ENCODE measurements at places on chromosomes 1 and 21. TPM values are rescaled to one million over a fixed set of nuclear protein-coding genes. Genes with fewer than 3 reads are reported as not detected.

PEX19 gene
- polyA plus RNA-seq: 37.7 TPM

CYP4B1 gene
- 0.92 TPM for polyA plus RNA-seq

ZMYM1 gene
- polyA plus RNA-seq: 4.7 TPM

DRAXIN gene
- 0.28 TPM for polyA plus RNA-seq

TNNT2 gene
- 55.1 TPM for polyA plus RNA-seq

MNDA gene
- polyA plus RNA-seq: not detected

REN gene
- polyA plus RNA-seq: 18.4 TPM

TMPRSS2 gene
- polyA plus RNA-seq: 65.9 TPM

SPRR2B gene
- polyA plus RNA-seq: not detected

NSL1 gene
- 27.2 TPM for polyA plus RNA-seq

KRTAP6-2 gene
- polyA plus RNA-seq: not detected

PDPN gene
- 508 TPM for polyA plus RNA-seq

TCHHL1 gene
- polyA plus RNA-seq: not detected

LDLRAD1 gene
- polyA plus RNA-seq: 0.13 TPM

SPATA46 gene
- not detected for polyA plus RNA-seq

FCRL5 gene
- polyA plus RNA-seq: not detected

HEYL gene
- polyA plus RNA-seq: 17.9 TPM

CAPN9 gene
- 0.98 TPM for polyA plus RNA-seq

LRRC71 gene
- not detected for polyA plus RNA-seq

OR2L5 gene
- polyA plus RNA-seq: not detected

PARS2 gene
- 9.3 TPM for polyA plus RNA-seq

RUNX3 gene
- polyA plus RNA-seq: 0.16 TPM

NADK gene
- 57.3 TPM for polyA plus RNA-seq

XPR1 gene
- 18.2 TPM for polyA plus RNA-seq

MXRA8 gene
- polyA plus RNA-seq: 242 TPM

FAM177B gene
- polyA plus RNA-seq: 1.2 TPM

Data from hepatocyte (in vitro differentiated cells).